HTR-8/SVneo (cell line): ENCODE measurements at places on chromosomes 2 and 18.

DNA sequence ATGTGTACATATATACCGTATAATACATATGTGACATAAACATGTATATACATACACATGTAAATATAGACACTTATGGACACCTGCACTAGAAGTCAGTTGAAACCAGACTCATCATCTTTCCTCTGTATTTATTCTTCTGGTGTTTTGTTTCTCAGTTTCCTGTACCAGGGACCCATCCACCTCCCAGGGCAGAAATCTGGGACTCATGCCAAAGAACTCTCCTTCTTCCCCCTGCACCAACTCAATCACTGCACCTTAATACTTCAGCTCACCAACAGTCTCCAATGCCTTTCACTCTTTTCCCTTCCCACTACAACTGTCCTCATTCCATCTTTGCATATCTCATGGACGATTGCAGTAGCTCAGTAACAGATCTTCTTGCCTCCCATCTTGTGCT lies 428.0 kb downstream of the FBXO15 start:
- no peak for DNase-seq

DNA sequence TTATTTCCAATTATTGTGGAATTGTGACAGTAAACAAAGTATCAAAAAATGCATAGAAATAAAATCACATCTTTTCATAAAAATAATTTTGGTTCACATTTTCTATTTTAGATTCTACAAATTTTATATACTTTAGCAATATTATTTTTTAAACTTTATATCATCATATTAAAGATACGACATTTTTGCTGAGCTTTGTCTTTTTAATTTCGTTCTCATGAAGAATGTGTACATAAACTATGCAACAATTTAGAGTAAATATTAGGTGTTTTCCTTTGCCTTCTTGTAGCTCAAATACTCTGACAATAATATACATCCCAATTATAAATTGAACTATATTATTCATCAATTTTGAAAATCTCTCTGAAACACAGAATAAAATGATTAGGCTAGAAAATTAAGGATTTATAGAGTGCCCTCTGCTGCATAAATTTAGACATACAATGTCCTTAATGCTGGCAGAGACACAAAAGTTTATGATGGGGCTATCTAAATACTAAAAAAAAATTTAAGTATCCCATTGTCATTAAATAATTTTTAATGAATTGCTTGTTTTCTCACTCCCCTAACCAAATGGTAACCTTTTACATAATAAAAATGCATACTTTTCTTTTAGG lies 45.7 kb downstream of the CCDC102B start:
- no peak for DNase-seq

- DNase-seq = peak; percentile 61
Measured at GRCh38 chr2:46650556-46651001, 171.2 kb downstream of the TMEM247 start.

- DNase-seq = no peak
Measured at GRCh38 chr18:60421356-60422118, 49.0 kb upstream of the MC4R start.

DNA sequence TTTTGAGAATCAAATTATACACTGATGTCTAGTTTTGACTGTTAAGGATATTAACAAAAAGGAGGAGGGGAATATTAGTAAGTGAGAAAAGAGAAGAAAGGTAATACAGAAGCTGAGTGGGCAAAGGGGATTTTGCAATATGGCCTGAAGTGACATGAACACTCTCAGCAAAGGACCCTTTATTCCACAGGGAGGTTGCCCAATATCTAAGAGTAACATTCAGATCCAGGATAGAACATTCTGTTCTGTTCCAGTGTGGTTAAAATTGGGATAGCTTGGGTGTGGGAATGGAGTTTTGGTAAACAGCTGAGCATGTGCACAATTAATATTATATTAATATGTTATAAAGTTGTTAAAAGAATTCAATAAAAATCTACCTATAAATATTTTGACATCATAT lies 120.1 kb downstream of the ZNF385B start:
- DNase-seq = no peak

GRCh38 chr18:74360852-74361655 lies 45.4 kb downstream of the C18orf63 start:
- DNase-seq = no peak

- DNase-seq = no peak
Measured at GRCh38 chr2:39902103-39902502, 123.0 kb upstream of the THUMPD2 start.

GRCh38 chr2:230575642-230576324 lies 136.9 kb upstream of the CAB39 start:
- no peak for DNase-seq

DNA sequence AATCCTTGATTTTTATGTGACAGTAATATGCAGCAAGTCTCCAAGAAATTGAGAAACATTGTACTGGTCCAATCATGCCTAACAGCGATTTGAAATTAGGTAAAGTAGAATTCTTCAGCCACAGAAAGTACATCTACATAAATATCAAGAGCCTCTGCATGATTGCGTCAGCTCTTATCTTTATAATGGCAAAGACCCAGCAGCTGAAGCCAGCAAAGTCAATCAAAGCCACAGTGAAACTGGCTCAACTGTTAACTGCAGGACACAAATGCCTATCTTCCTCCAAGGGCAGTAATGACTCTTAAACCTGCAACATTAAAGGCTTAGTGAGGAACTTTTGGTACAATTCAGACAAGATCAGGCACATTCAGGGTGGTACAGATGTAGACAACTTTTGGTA lies 102.5 kb downstream of the BARD1 start:
- no peak for DNase-seq

DNA sequence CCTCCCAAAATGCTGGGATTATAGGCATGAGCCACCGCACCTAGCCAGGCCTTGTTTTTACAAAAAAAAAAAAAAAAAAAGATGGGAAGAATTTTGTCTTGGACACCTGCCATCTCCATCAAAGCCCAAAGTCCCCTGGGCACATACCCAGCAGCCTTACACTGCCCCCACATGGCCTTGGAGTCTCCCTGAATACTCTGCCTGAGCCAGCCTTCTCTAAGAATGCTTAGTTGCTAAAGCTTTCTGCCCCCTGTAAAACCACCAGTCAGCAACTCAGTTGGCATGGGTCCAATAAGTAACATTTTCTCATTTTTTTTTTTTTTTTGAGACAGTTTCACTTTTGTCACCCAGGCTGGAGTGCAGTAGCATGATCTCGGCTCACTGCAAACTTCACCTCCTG lies 40.6 kb downstream of the SPC25 start:
- DNase-seq = peak; percentile 20

- no peak for DNase-seq
Measured at GRCh38 chr2:73268830-73269685, 15.2 kb downstream of the FBXO41 start.

DNA sequence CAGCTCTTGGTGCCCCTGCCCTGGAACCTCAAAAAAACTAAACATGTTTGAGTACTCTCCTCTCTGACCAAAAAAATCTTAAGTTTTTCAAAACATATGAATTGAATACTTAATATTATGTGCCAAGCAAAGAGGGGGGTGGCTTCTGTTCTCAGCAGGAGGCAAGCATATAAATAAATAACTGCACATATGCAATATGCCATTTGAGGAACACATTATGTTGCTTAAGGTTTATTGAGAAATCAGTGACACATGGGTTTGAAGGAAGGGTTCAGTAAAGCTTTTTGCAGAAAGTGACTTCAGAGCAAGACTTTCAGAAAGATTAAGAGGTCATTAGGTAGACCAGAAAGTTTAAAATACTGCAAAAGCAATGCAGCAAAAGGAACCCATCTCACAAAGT lies 429.2 kb downstream of the TDRD15 start:
- no peak for DNase-seq

DNA sequence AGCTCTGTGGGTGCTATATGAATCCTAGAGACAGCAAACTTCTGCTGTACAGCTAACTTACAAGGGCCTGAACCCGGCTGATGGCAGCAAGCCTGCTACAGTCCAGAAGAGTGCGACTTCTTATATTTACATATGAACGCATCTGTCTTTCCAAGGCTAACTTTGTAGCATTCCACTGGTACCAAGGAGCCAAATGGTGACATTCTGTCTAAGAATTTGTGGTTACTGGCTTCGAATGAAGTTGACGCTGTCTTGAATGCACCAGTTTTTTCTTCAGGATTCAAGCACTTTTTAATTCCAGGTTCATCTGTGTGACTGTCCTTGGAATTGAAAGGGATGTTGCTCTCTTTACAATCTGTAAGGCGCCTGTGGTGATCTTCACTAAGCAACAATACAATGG lies 42.4 kb downstream of the THUMPD2 start:
- no peak for DNase-seq

GRCh38 chr2:78416625-78417300 lies 608.7 kb upstream of the REG3G start:
- DNase-seq = no peak

GRCh38 chr2:173386021-173386737 lies 31.5 kb downstream of the CDCA7 start:
- no peak for DNase-seq

DNA sequence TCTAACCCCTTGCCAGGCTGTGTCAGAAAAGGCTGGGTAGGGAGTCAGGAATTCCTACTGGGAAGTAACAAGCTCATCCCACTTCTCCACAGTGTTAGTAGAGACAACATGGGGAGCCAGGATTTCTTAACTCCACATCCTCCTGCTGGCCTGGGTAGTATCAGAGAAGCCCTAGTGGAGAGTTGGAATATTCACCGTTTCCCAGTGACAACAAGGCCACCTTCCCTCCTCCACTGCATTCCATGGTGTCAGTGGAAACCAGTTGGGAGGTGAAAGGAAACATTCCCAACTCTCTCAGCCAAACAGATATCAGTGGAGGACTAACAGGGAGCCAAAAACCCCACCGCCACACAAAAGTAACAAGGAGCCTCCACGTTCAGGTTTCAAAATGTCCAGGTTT lies 41.2 kb downstream of the SRD5A2 start:
- no peak for DNase-seq

GRCh38 chr18:75111760-75112159 lies 97.2 kb downstream of the PTGR3 start:
- no peak for DNase-seq
